M059J (cell line): ENCODE measurements at places on chromosomes 2 and 18. TPM values are rescaled to one million over a fixed set of nuclear protein-coding genes. Genes with fewer than 3 reads are reported as not detected.
A peak's percentile ranks its signal among the peaks of the same experiment; 100 is the strongest.

GRCh38 chr2:66301022-66301766 lies 133.7 kb upstream of the MEIS1 start:
- peak; percentile 0 for DNase-seq

DNA sequence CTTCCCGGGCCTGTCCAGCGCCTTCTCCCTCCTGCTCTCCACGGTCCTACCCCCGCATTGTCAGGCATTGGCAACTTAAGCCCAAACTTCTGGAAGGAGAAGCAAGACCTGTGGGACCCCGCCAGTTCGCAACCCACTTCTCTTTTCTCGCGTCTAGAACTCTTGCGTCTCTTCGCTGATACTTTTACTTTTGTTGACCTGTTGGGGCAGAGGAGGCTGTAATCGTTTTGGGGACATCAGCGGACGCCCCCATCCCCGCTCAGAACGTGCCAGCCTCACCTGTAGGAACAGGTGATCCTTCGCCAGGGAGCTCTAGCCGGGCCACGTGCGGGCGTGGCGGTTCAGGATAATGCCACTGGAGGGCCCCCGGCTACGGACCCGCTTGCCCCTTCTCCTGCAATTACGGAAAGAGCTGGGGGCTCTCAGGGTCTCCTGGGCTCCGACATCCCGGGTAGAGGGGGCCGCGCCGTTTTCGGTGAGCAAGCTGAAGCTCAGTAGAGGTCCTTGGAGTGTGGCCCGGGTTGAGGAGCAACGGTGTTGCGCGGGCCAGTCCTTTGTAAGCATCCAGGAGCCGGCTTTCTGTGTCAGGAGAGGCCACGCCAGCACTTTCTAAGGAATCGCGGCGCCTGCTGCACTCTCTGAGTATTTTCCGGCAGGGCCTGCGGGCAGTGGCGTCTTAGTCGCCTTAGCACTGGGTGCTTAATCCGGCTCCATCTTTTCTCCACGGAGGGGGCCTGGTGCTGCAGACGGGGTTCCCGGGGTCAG lies 1.6 kb downstream of the MTCL1 start:
- DNase-seq, result peak; percentile 85

GRCh38 chr2:183505911-183506310 lies 381.7 kb downstream of the NUP35 start:
- no peak for DNase-seq

GRCh38 chr2:241179899-241180298 lies 8.6 kb upstream of the ANO7 start:
- DNase-seq, result no peak

- peak; percentile 73 for DNase-seq
Observed at GRCh38 chr2:234951664-234952269, at the start of gene SH3BP4. Gene SH3BP4 (plus strand): TSS chr2:234952017. CDS start chr2:235035003, 82,986 bp downstream.

- DNase-seq, result peak; percentile 76
Observed at GRCh38 chr2:108621087-108621559, 86.9 kb downstream of the LIMS1 start.

- DNase-seq, result peak; percentile 3
Observed at GRCh38 chr2:60213865-60214625, 339.4 kb downstream of the BCL11A start.

GRCh38 chr2:71474116-71474743 lies 20.9 kb downstream of the DYSF start:
- DNase-seq, result no peak

- no peak for DNase-seq
Observed at GRCh38 chr2:169980001-169980400, 152.7 kb downstream of the UBR3 start.

- no peak for DNase-seq
Observed at GRCh38 chr2:200258081-200258480, 48.4 kb upstream of the SPATS2L start.

- no peak for DNase-seq
Observed at GRCh38 chr2:48480526-48480925, 49.4 kb upstream of the STON1 start.

DNA sequence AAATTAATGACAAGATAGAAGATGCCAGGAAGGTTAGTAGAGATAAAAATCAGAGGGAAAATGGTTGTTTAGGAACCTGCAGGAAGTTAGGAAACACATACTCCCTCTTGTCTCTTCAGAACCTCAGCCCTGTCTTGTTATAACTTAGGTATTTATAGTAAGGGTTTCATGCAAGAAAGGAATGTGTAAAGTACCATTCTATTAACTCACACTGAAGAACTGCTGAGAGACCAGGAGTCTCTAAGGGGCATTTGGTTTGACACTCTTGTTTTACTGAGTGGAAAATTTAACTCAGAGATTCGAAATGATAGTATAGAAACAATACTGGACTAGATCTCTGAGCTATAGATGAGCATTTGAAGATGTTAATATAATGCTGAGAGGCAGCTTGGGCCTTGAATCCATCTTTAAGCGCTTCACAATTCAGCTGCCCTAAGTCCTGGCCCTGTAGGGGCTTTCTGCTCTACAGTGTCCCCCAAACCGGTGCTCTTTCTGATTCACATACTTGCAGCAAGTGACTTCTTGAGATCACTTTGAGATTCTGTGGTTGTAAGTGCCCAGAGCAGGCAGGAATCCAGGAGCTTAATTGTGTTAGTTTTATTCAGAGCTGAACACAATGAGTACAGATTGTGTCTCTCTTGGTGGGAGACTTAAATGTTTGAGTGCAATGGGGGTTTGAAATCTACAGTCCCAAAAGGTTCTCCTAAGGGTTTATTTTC lies 235.0 kb upstream of the RGPD4 start:
- peak; percentile 36 for DNase-seq

GRCh38 chr2:15941871-15942710 lies 1.7 kb downstream of the MYCN start:
- DNase-seq, result no peak

DNA sequence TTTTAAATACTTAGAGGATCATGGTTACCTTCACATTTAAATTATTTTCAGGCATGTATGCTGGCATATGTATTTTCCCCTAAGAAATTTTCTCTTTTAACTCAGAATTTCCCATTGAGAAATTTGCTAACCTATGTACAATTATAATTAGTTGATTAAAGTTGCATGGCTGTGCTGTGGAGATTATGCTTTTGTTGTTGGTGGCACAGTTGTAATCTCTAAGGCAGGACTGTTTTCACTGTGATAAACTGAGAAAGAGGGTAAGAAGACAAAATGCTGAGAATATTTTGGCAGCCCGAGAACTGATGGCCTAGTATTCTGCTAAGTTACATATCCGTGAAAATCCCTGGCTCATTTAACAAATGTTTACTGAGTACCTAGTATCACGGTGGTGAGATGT lies 1.4 kb downstream of the VRK2 start:
- no peak for DNase-seq

DNA sequence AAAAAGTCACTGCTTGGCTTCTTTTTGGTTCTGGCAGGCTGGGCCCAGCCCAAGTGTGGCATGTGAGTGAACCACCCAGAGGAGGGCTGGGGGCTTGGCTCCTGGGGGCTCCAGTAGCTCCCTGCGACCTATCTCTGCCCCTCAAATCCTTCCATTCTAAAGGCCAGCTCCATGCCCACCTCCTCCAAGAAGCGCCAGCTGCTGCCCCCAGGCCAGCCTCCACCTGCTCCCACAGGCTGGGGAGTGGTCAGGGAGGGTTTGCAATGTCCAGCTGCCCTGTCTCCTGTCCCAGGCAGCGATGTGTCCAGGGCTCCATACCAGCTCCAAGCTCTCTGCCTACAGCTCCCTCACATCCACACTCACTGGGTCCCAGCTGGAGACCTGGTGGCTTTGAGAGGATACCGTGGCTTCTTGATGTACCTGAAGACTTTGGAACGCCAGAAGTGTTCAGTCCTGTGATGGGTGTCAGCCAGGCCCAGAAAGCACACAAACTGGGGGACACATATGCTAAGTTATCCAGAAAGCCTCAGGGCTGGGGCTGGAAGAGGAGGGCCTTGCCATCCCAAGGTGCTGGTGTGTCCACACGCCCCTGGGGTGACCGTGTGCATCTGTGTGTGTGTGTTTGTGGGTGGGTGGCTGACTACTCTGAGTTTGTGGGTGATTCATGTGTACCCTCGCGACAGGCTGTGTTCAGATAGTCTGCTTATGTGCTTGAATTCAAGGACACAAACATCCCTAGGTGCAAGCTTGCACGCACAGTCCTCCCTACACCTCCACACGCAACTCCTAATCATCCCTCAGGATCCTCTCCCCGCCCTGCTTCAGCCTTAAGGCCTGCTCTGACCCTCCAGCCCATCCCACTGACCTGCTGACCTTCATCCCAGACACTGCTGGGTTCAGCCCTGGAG lies 33.4 kb downstream of the ZFP36L2 start:
- DNase-seq, result no peak

DNA sequence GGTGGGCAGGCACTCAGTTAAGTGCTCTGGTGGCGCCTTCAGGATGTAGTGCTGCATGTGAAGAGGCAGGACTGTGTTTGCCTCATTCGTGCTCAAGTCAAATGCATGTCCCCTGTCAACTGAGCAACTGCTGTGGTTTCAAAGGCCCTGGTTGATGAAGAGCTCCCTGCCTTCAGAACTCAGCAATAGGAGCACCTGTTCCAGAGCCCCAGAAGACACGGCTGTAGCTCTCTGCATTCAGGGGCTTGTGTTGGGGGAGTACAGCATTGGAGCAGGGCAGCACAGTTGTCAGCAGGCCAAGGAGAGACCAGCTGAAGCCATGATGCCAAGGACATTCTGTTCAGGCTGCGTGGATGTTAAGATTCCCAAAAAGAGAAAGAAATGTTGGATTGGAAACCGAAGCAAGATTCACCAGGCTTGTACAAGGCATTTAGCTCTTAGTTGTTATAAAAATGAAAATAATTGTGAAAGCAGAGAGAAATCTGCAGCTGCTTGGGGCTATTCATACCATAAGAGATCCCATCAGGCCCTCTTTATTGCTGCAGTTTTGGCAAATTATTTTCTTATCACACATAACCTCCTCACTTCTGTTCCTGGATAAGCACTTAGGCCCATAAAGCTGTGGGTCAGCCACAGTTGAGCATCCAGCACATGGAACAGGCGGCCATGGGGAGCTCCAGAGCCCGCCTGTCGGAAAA lies 252.4 kb upstream of the ZNF521 start:
- no peak for DNase-seq

DNA sequence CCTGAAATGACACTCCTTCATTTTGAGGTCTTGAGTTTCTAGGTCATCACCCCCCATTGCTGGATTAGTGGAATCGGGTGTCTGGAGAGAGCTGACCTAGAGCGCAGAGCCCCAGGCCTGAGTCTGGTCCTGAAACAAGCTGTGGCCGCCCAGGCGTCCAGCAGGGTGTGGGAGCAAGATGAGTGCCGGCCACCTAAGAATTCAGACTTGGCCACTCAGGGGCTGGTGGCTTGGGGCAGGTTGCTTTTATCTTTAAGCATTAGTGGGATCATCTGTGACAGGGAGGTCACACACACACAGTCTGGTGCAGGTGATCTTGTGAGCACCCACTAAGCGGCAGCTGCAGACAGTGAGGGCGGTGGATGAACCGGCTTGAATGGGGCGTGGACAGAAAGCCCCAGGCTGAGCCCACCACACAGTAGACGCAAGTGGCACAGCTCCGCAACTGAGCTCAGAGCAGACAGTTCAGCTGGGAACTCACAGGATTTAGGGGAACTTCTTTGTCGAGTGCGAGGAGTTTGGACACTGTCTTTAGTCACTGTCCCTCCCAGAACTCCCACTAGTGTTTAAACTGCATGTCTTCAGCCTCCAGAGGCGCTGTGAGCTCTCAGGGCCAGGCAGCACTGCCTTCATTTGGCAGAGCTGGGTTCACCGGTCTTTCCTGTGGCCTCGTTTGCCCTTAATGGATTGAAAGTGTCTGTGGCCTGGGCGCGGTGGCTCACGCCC lies 21.5 kb downstream of the ITGB1BP1 start:
- DNase-seq, result no peak

DNA sequence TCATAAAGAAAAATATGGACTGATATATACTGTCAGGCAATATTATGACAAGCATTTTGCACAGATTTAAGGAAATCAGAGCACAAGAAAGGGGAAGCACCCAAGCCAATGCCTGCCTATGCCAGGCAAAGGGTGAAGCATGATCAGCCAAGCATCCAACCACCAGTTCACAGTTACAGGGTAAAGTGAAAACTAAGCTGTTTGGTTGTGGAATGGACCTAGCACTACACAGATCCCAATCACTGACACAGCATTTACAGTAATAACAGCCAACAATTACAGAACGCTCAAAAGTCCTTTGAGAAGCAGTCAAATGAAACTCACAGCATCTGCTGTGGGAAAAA lies 90.3 kb downstream of the SP3 start:
- DNase-seq, result no peak

- no peak for DNase-seq
Observed at GRCh38 chr2:9263428-9263827, 56.8 kb downstream of the ASAP2 start.

DNA sequence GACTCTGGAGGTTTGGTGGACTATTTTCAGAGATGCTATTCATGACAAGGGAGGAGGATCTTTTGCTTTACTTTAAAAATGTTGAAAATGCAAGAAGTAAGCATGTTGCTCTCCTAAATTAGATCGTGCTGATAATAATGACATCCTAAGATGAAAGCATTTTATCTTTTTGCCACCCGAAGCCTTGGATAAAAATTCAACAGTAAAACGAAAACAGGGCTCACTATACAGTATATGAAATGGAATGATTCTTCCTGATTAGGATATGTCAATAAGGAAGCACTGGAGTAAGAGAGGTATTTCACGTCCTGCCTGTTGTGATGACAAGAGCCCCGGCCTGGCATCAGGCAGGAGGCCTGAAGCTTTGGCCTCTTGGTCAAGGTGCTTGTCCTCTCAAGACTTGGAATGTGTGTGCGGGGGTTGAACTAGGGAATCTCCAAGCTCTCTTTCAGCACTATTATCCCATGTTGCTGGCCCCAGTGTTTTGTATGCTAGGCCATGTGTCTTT lies 306.0 kb downstream of the MTX2 start:
- DNase-seq, result no peak

DNA sequence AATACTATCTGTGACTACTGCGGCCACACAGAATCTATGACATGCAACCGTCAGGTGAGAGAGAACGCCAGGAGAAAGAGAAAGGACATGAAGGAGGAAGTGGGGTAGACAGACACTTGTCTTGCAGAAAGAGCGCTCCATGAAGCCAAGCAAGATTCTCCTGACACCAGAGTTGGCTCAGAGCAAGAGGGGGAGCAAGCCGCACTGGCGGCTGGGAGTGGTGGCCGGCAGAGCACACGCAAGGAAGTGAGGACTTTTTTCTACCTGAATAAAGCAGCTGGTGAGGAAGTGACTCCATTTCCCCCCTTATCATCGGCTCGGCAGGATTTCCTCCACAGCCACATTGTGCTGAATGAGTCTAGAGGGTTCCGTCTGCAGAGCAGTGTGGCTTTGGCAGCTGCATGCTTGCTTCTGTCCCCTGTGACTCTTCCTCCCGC lies 181.6 kb downstream of the BCL2 start:
- DNase-seq, result no peak

Gene FAP
- 22.8 and 31.9 TPM in 2 replicates for total RNA-seq

Gene SERPINB11
- total RNA-seq, result not detected in 2 replicates

Gene NAT8
- not detected in 2 replicates for total RNA-seq

Gene INPP5D
- total RNA-seq, result not detected in 2 replicates

Gene SERPINB3
- not detected in 2 replicates for total RNA-seq

Gene POTEC
- 0.02 TPM in 1 of 2 replicates, not detected in the other for total RNA-seq

Gene TMEM163
- not detected in 2 replicates for total RNA-seq

Gene ZEB2
- 10.7 and 15.9 TPM in 2 replicates for total RNA-seq
